Activated T-cell treated with anti-CD3 and anti-CD28 coated beads, Interleukin-2, amount 50 U/mL, for 4 hours (primary cell): ENCODE measurements at places on chromosomes 6 and 20.

DNA sequence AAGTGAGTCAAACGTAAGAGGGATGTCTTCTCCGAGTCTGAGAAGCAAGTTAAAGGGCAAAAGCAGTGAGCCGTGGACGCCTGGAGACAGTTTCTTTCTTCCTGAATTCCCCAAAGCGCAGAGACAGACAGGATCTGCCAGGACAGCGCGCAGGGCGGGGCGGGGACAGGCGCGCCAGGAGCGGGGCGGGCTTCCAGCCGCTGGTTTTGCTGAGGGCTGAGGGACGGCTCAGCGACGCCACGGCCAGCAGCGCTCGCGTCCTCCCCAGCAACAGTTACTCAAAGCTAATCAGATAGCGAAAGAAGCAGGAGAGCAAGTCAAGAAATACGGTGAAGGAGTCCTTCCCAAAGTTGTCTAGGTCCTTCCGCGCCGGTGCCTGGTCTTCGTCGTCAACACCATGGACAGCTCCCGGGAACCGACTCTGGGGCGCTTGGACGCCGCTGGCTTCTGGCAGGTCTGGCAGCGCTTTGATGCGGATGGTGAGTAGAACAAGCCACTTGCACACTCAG, at the start of gene SCGN:
Gene SCGN (plus strand): TSS at position 209 of the 509 bp plus-strand sequence. CDS start 189 bp downstream, at position 398.
- no peak for DNase-seq

DNA sequence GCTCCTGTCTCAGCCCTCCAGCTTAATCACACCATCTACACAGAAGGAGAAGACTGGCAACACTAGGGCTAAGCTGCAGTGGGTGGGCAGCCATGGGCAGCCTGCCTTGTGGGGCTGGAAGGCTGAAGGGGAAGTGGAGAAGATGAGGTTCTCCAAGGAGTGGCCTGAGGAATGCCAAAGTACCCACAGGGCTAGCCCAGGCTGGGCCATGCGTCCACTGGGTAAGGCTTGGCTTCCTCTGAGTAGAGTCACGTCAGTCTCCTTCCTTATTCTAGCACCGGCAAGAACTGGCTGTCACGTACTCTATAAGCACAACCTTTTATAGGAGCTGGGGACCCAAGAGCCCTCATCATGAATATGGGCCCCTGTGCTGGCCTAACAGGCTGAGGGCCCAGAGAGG, 110.6 kb upstream of the SIRPA start:
- no peak for DNase-seq

DNA sequence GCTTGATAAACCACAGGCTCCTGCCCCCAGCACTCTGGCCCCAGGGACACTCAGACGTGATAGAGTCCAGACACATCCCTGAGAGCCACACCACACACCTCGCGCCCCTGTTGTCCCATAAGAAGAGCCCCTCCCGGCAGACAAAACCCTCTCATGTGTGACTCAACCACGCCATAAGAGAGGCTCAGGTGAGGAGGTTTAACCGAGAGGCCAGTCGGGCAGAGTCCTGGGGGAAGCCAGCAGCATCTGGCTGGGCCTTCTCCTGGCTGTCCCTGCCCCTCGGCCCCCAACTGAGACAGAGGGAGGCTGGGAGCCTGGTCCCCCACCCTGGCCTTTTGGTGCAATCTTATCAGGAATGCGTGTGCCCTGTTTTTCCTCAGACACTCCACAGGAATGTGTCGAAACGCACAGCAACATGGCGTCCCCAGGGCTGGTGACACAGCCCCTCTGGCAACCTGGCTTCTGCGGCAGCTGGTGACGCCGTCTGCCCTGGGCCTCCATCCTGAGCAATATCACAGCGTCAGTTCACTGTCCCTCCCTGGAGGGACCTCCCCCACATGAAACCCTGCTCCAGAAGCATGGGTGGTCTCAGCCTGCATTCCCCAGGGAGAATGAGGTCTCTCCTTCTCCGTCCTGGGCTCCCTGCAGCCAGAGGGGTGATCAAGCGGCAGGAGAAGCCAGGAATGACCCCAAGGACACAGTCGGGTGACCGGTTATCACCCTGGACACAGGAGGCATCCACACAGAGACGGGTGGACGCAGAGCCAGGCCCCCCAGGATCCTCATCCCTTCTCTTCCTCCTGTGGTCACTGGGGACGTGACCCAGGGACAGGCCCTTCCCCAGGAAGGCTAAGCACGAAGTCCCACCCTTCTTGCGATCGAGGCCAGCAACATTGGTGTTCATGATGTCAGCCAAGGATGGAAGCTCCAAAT, 156.6 kb upstream of the AFDN start:
- DNase-seq, result no peak

- DNase-seq, result no peak
These were observed 151.0 kb downstream of the ZDHHC14 start for GRCh38 chr6:157531986-157532365.

DNA sequence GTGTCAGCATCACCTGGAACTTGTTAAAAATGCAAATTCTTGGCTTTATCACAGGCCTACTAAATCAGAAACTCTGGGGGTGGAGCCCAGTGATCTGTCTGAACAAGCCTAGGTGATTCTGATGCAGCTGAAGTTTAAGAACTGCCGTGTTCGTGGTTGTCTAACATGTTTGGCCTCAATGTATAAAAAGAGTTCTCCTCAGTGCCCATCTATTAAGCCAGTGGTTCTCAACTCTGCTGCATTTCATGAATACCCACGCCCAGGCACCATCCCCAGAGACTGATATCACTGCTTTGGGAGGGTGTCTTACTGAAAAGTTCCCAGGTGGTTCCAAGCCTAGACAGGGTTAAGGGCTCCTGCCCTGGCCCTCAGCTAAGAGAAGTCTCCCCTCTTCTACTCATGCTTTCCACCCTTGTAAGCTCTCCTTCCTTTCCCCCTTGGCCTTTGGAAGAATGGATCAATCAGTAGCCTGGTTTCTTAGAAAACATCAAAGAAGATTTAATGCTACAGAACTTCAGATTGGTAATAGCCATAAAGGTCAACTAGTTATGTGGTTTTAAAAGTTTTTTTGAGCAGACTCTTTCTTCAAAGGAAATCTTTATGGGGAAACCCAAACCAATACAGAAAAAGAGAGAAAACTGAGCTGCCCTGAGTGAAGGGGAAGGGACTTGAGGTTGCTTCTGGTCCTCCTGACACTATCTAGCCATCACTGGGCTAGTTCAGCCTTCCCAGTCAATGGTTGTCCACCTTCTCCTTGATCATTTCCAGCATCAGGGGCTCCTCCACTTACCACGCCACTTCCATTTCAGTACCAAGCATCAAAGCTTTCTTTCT, 38.9 kb upstream of the TNFAIP3 start:
- no peak for DNase-seq

GRCh38 chr20:46031701-46032254, 2.8 kb downstream of the SLC12A5 start:
- DNase-seq, result no peak

GRCh38 chr20:4592316-4593148, 129.2 kb upstream of the PRND start:
- DNase-seq, result peak; percentile 43
